Esophagus muscularis mucosa (tissue), 4 donors: ENCODE measurements at places on chromosomes 7 and 10. TPM values are rescaled to one million over a fixed set of nuclear protein-coding genes. Genes with fewer than 3 reads are reported as not detected.

- no peak for DNase-seq
Observed at GRCh38 chr7:13987395-13987794, 2.1 kb downstream of the ETV1 start.

DNA sequence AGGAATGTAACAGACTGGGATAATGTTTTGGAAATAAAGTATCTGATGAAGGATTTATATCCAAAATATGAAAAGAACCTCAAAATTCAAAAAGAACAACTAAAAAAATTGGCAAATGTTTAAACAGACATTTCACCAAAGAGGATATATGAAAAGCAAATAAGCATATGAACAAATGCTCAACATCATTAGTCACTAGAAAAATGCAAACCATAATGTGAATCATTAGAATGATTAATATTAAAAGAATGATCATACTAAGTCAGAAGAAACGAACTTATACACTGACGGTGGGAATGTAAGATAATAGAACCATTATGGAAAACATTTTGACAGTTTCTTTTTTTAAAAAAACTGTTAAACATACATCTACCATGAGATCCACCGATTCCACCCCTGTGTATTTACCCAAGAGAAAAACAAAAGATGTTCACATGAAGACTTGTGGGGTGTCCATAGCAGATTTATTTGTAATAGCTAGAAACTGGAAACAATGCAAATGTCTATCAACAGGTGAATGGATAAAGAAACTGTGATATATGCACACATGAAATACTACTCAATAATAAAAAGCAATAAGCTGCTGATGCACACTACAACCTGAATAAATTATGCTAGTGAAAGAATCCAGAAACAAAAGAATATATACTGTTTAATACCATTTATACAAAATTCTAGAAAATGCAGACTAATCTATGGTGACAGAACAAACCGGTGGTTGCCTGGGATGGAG, 35.7 kb downstream of the PRKG1 start:
- no peak for DNase-seq

Gene AKR1D1
- not detected for total RNA-seq

DNA sequence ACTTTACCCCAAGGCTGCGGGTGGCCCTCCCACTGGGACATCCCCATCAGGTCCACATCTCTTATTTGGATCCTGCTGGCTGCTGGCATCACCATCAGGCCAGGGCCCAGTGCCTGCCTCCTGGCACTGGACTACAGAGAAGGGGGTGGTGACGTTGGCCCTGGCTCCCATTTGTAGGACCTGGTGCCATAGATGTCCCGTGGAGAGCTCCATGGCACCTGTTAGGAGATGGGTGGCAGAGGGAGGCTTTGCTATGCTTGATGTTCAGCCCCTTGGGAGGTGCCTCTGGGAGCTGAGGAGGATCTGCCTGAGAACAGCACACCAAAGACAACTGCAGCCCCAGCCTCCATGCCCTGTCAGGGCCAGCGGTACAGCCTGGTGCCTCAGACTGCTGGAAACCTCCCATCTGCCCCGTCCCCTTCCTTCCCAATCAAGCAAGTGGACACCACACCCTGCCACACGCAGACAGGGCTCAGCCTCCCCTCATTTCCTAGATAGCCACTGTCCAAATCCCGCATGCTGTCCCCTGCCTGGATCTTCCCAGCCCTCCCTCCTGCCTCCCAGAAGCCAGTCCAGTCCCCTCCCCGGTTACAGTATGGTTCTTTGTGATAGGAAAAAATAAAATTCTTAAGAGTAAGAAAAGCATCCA, 230.0 kb upstream of the GRB10 start:
- DNase-seq, result peak; percentile 50

Gene SEMA3E
- total RNA-seq, result 11.2 TPM

GRCh38 chr7:30331338-30331737, 46.9 kb downstream of the ZNRF2 start:
- no peak for DNase-seq

GRCh38 chr10:113600569-113600968, 47.7 kb downstream of the HABP2 start:
- DNase-seq, result no peak

DNA sequence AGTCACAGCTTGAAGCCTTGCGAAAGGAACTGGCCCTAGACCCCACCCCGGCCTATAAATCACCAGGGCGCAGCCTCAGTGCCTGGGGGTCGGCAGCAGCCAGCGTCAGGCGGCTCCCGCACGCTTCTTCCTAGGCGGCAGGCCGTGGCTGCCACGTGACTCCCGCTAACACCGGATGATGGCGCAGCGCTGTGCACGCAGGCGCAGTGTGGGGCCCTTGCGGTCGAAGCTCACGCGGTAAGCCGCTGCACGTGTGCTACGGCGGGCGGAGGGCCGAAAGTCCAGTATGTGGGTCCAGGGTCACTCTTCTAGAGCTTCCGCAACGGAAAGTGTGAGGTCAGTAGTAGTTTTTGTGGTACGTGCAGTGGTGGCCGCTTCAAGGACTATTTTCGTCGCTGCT, at the start of gene STK31:
STK31 (plus strand) TSS at position 220 of the 400 bp plus-strand sequence; CDS start at position 287, 67 bp downstream.
- DNase-seq, result no peak

DNA sequence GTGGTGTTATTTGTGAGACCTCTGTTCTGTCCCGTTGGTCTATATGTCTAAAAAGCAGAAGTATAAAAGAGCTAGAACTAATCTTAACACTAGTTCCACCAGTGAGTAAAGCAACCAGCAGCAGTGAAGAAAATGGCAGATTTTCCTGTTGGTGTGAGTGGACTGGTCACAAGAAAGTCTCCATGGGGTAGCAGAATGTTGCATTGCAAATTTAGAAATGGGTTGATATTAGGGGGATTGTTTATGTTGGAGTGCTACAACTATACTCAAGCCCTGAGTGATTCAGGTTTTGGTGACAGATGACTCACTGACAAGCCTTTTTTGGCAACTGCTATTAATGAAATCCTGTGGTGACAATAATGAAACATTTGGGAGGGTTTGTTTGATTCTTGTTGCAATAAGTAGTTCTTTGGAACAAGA, 5.6 kb downstream of the AVL9 start:
- peak; percentile 75 for DNase-seq

GRCh38 chr10:61899069-61899531, 2.4 kb upstream of the ARID5B start:
- DNase-seq, result no peak

Gene AOC1
- total RNA-seq, result 0.23 TPM

GRCh38 chr7:80804589-80804988, 114.3 kb downstream of the SEMA3C start:
- DNase-seq, result no peak

DNA sequence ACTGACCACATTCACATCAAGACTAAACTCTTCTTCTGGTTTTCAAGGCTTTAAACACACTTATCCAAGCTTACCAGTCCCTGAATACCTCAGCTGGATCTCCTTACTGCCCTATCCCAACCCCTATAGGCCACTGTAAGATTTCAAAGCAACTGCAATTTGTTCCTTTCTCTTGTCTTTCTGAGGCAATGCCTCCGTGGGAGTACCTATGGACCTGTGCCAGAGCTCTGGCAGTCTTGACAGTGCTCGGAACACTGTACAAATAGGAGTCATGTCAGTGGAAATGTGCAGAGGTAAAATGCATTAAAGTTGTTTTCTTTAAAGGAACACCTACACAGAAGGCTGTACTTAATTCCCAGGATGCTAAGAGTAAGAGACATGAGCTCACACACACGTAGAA, 124.7 kb downstream of the CNOT4 start:
- no peak for DNase-seq

- DNase-seq, result no peak
Observed at GRCh38 chr10:68924593-68924992, 23.5 kb downstream of the DDX50 start.

Gene HOXA1
- total RNA-seq, result 0.17 TPM

GRCh38 chr7:17506095-17506494, 207.6 kb downstream of the AHR start:
- DNase-seq, result no peak

Gene C10orf71
- 0.06 TPM for total RNA-seq

- DNase-seq, result no peak
Observed at GRCh38 chr10:120132811-120133210, 240.3 kb downstream of the SEC23IP start.

Gene SPAM1
- total RNA-seq, result not detected

- no peak for DNase-seq
Observed at GRCh38 chr10:127548022-127548421, 1.1 kb upstream of the NPS start.

Gene COBL
- total RNA-seq, result 44.0 TPM

Gene ANKRD61
- total RNA-seq, result not detected

DNA sequence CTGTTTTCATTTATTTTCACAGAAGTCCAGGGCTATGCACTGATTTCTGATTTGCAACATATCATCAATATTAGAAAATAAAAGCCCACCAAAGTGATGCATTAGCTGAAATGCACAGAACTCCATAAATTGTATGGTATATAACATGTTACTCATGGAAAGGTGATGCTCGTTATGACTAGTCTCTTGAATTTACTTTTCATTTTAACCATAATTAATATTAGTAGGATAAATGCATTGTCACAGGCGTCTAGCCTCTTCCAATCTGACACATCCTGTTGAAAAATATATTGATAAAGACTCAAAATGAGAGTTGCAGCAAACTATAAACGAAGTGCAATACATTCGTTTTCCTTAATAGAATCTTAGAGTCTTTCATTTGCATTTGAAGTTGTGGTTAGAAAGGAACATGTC, 92.4 kb downstream of the CPED1 start:
- DNase-seq, result no peak

Gene ZNF425
- total RNA-seq, result 3.6 TPM

Gene CYP2C18
- total RNA-seq, result not detected

DNA sequence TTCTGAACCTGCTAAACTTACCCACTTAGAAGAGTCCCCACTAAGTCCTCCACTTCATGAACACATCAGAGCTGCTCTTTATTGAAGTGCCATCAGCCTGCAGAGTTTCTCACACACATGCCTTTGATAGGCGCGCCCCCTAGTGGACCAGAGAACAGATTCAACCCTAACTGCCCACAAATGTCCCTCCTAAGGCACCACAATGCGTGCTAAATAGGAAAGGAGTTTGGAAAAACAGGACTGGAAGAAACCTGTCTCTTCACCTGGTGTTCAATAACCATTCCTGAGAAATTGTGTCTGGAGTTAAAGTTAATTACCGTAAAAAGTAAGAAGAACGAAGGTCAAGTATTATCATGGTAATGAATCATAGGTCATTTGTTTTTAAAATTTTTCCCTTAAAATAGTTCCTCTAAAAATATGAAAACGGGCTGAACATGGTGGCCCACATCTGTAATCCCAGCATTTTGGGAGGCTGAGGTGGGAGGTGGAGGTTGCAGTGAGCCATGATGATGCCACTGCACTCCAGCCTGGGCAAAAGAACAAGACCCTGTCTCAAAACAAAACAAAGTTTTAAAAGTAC, 249.7 kb downstream of the ELMO1 start:
- DNase-seq, result peak; percentile 95

Gene PLEKHS1
- not detected for total RNA-seq

DNA sequence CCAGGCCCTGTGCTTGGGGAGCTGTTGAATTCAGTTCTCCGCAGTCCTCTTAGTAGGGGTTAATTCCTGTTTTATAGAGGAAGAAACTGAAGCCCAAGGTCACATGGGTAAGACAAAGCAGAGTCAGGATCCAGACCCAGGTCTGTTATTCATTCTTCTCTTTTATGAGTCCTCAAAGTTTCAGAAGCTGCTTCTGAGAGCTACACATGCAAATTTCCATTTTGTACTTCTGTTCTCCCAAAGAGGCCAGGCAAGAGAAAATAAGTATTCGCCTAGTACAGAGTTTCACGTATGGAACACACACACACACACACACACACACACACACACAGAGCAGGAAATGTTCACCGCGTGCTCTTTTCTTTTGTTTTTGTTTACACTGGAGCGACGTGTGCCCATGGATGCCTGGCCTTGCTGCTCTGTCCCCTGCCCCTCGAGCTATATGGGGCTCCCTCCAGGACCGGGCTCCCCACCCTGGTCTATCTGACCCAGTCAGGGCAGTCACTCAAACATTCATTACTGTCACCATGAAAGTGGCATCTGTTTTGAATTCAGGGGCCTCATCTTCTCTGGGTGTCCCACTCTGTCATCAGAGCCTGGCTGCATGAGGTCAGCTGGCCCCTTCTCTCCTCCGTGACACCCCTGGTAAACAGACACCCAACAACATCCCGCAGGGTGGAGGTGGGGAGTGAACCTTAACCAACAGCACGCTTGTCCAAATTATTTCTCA, 84.4 kb downstream of the TNS3 start:
- no peak for DNase-seq

DNA sequence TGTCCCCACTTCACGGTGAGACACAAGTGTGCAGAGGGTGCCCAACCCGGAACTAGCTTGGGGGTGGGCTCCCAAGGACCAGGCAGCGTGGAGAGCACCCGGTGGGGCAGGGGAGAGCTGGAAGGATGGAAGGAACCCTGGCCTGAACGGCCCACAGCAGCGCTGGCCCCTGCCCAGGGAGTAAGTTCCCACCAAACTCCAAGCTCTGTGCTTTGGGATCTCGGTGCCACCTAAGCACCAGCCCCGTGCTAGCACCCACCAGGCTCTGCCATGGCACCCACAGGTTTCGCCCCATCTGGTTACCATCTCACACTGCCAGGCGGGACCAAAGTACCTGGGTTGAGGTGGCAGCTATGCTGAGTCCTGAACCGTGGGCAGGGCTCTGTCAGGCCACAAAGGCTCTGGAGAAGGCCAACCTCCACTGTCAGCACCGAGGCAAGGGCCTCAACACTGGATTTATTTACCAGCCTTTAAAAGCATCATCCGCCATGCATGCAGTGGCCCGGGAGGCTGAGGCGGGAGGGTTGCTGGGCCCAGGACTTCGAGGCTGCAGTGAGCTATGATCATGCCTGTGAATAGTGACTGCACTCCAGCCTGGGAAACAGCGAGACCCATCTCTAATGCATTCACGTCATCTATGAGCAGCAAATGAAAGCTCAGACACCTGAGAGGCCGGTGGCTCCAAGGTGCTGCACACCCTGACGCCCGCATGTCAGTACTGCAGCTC, 16.0 kb downstream of the GPER1 start:
- no peak for DNase-seq

Gene LRRD1
- total RNA-seq, result 0.19 TPM

Gene TSPAN33
- 5.0 TPM for total RNA-seq

Gene ASB15
- total RNA-seq, result not detected

Gene EBF3
- total RNA-seq, result 3.6 TPM
